ENCODE measurements at places on chromosomes 13 and 19.

DNA sequence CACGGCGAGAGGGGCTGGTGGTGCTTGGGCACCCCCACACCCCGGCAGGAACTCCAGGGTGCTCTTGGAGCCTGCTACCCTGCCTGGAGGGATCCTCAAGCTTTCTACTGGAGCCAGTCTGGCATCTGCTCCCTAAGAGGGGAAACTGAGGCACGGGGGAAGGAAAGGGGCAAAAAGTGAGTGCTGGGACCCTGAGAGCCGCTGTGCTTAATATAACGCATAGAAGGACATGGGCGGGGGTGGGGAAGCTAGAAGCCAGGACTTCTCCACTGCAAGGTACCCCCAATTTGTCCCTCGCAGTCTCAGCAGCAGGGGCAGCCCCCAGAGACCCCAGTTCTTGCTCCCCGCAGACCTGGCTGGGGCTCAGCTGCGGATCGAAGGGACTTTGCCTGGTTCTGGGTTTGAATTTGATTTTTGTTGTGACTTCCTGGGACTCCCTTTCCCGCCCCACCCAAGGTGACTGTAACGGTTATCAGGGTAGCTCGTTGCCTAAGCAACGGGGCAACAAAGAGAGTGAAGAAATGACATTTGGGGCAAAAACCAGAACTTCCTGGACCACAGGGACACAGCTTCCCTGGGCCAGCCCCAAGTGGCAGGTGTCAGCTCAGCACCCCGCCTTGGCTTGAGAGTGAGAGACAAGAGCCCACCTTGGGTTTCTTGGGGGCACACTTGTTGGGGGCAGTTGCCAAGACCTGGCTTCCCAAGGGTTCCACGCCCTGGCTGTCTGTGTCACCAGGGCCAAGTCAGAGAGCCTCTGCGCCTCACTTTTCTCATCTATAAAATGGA is 638 bp downstream of the ADGRE5 start:
- DNase-seq: no peak

DNA sequence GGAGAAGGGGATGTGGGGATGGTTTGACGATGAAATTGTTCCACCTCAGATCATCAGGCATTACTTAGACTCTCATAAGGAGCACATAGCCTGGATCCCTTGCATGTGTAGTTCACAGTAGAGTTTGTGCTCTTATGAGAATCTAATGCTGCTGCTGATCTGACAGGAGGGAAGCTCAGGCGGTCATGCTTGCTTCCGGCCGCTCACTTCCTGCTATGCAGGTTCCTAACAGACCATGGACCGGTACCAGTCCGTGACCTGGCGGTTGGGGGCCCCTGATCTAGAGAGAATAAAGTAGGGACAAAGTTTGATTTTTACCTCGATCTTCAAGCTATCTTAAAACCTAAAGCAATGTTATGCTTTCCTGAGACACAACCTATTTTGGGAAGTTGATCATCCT is 373.8 kb upstream of the ARGLU1 start:
- no peak for DNase-seq

DNA sequence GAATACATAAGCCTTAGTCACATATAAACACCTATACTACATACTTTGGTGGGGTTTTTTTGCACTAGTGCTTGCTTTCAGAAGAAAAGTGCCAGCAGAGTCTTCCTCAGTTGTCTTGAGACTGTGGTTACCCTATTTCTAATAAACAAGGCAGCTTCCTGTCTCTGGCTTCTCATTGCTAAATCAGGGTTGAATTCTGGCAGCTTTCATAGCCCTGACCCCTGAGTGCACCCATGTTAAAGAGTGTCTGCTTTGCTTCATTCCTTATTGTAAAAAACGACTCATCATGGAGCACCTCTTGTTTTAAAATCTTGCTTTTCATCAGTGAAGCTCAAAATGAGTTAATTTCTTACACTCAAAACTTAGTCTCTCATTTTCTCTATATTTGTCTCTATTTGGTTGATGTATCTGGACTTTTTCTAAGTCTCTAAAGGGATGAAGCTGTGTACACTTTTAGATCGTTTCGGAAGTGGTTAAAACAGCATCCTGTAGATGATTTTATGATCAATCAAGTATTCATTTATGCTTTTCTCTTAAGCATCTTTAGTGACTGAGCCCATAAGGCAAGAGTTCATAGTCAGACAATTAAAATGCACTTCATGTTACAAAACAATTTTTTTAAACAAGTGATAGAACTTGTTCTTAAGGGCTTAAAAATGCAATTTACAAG is 72.1 kb downstream of the KLF12 start:
- no peak for DNase-seq

GRCh38 chr19:39270036-39270871 is 2.1 kb downstream of the IFNL2 start:
- no peak for DNase-seq

- no peak for DNase-seq
Measured at GRCh38 chr13:73676550-73677047, 457.6 kb downstream of the KLF12 start.

DNA sequence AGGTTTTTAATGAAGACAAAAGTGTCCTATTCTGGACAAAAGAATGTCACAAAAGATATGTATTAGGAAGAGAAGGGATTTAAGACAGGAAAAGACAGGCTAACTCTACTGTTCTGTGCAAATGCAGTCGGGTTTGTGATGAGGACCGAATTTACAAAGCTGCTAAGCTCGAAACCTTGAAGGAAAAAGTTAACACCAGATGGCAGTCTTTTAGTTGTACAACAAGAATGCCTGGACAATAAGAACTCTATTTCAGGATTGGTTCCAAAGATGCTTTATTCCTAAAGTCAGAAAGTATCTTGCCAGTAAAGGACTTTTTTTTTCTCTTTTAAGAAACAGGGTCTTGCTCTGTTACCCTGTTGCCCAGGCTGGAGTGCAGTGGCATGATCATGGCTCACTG is 51.1 kb downstream of the HS6ST3 start:
- DNase-seq: no peak

DNA sequence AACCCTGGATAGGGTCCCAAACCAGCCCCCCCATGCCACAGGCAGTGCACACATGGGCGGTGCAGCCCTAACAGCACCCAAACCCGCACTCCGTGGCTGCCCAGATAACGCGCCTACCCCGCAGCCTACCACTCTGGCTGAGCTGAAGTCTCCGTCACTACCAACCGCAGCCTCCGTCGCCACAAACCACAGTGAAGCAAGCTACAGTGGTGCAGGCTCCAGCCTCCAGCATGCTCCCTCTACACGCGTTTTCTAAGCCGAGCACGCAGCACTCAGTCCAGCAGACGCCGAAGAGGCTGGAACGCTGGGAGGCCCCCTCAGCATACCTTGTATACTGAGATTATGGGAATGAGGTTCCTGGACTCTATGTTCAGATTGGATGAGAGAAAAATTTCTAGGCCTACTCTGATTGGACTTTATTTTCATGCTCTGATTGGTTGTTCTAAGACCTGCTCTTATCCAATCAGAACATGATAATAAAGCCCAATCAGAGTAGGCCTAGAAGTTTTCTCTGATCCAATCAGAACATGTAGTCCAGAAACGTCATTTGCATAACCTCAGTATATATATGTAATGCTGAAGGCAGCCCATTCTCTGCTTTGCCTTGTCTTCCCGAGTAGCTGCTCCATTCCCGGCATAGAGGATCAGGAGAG is 56.7 kb upstream of the C1QTNF9B start:
- no peak for DNase-seq

DNA sequence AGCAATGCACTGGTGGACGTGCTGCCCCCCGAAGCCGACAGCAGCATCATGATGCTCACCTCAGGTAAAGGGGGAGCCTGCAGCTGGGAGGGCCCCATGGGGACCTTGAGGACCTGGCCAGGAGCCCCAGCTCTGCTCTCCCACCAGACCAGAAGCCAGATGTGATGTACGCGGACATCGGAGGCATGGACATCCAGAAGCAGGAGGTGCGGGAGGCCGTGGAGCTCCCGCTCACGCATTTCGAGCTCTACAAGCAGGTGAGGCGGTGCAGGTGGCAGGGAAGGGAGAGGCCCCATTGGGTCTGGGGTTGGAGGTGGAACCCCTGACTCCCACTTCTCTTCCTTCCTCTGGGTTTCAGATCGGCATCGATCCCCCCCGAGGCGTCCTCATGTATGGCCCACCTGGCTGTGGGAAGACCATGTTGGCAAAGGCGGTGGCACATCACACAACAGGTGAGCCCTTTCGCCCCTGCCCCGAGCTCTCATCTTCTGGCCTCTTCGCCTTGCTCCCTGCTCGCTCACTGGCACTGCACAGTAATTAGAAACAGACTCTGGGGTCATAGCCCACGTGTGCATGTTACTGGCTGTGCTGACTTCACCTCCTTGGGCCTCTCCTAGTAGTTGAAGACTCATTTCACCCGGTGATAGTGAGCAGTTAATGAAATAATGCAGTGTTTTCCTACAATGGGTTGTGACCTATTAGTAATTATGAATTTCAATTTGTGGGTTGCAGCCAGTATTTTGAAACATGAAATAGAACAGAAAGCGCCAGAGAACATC is 3.6 kb downstream of the PSMC4 start:
- no peak for DNase-seq

DNA sequence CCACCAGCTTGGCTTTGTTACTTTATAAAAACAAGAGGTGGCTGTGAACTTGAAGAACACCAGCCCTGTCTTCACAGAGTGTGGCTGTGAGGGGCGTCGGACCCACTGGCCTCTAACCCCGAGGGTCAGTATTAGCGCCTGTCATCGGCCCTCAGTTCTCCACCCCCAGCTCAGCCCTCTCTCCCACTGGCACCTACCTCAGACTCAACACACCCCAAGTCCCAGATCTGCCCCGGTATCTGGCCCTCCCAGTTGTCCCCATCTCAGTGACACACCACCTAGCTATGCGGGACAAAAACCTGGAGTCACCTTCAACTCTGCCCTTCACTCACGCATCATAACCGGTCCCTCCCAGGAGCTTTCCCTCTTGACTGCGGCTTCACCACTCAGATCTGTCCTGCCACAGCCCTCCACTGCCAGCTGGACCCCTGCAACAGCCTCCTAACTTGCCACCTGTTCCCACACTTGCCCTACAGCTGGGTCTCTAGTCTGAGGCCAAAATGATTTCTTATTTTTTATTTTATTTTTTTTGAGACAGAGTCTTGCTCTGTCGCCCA is 45.4 kb downstream of the PEPD start:
- no peak for DNase-seq
